ENCODE measurements at places on chromosomes 7 and 10.

- no peak for DNase-seq
These were observed 16.2 kb downstream of the CAMK2G start for GRCh38 chr10:73858013-73858708.

- DNase-seq: no peak
These were observed 289.0 kb downstream of the TWIST1 start for GRCh38 chr7:18828260-18828993.

- no peak for DNase-seq
These were observed 60.0 kb downstream of the RAPGEF5 start for GRCh38 chr7:22296916-22297315.

DNA sequence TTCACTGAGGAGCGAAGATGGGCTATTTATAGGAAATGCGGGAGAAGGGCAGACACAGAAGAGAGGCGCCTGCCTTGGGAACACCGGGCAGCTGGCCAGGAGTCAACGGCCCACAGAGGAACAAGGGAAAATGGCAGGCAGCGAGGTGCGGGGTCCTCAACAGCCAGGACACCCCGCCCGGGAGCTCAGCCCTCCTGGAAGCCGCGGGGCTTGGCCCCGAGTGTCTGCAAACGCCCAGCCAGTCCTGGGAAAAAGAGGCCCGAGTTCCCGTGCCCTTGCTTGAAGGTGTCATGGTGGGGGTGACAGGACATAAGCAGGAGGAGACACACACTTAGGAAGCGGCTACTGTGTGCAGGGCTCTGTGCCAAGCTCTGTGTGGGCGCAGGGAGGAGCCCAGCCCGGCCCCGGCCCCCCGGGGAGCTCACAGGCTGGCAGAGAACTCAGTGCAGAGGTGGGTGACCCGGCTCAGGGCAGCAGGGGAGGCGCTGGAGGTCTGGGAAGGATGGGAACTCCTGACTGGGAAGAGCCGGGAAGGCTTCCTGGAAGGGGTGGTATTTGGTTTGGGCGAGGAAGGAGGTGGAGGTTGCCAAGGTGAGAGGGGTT lies 79.9 kb downstream of the ELFN1 start:
- DNase-seq: no peak

- no peak for DNase-seq
These were observed 42.4 kb downstream of the TBATA start for GRCh38 chr10:70742537-70743429.

DNA sequence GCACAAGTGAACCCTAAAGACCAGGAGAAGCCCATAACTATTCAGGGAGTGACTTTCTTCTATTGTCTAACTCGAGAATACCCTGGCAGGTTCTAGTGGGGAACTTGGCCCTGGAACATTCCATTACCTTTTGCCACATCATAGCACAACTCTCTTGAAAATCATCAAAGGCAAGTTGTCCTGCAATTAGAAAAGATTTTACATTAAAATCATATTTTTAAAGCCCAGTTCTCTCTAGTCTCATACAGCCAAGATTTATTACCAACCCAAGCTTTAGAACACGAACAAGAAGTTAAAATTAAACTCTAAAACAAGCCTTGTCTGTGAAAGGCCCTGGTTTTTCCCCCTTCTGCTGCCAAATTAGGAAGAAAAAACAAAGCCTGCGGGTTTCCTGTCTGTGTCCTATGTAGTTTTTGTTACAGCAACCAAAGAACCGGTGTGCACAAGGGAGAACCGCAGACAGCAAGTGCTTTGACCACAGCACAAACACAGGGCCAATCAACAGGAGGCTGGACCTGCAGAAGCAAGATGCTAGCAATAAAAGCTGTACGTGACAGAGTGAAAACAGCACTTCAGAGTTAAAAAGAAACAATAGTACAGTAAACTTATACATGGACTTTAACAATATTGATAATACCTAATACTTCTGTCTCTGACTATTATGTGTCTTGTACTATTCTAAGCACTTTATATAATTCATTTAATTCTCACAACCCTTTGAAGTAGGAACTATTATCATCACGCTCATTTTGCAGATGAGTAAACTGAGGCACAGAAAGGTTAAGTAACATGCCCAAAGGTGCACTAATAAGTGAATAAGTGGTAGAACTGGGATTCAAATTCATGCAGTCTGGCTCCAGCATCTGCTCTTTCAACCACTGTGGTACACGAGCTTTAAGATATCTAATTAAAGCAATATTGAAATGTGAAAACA lies 65.8 kb downstream of the STK17A start:
- DNase-seq: peak; percentile 72
